Activated CD4-positive, alpha-beta T cell treated with anti-CD3 and anti-CD28 coated beads, Interleukin-10, Interleukin-2, amounts not matched to agents 100 ng/mL and 50 ng/mL, durations not matched to agents 16 hours and 8 hours (primary cell): ENCODE measurements at places on chromosomes 4 and X.

- DNase-seq, result no peak
Measured at GRCh38 chrX:47587091-47587891, 5.1 kb downstream of the TIMP1 start.

GRCh38 chr4:125838924-125839323, 524.2 kb downstream of the FAT4 start:
- no peak for DNase-seq

DNA sequence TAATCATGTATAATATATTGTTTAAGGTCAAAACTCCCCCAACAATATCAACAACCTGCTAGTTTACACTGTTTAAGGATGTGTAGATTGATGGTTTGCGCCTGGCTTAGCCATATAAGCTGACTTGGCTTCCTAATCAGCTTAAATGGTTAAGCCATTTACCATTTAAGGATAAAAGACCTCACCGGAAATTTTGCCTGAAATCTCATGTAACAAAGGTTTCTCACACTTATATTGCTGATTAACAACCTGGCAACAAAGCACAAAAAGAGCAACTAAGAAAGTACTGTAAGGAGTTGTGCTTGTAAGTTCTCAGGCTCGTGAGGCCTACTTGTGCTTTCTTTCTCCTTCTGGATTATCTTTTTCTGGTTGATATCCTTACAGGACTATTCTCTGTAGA, 485.2 kb downstream of the GABRG1 start:
- no peak for DNase-seq

DNA sequence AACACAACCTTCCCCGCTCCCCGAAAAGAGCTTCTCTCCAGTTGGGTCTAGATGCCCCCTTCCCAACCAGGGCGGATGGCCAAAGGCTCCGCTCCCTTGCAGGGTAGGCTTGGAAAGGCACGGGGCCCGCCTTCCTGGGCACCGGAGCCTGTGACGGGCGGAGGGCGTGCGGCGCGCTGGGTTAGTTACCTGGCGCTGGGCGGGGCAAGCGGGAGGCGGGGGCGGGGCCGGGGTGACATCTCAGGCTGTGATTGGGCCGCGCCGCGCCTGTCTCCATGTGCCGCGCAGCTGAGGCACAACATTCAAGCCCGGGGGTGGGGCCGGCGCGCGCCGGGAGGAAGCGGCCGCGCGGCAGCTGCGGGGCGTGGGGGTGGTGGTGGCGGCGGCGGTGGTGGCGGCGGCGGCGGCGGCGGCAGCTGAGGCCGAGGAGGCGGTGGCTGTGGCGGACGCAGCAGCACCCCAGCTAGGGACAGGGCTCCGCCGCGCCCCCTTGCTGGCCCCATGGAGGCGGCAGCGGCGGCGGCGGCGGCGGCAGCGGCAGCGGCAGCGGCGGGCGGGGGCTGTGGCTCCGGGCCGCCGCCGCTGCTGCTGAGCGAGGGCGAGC, at the start of gene REPS2:
REPS2 (plus strand) TSS at position 298 of the 604 bp plus-strand sequence; CDS start at position 502, 204 bp downstream.
- DNase-seq, result peak; percentile 73

- no peak for DNase-seq
Measured at GRCh38 chr4:110660755-110661154, 37.9 kb upstream of the PITX2 start.

DNA sequence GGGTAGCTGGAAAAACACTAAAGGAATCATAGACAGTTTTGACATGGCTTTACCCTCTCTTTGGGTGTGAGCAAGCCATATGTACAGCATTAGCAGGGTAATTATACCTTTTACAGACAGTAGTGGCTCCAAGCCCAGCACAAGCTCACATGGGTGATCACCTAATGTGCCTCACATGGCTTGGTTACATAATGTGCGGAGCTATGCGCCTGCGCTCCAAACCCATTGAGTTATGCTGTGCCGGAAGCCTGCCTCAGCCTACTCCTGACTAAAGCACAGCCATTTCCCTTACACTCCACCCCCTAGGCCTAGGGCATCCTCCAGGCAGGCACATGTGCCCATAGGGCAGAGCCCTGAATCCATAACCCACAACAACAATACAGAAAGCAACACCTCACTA, 6.5 kb upstream of the TSPAN5 start:
- no peak for DNase-seq

DNA sequence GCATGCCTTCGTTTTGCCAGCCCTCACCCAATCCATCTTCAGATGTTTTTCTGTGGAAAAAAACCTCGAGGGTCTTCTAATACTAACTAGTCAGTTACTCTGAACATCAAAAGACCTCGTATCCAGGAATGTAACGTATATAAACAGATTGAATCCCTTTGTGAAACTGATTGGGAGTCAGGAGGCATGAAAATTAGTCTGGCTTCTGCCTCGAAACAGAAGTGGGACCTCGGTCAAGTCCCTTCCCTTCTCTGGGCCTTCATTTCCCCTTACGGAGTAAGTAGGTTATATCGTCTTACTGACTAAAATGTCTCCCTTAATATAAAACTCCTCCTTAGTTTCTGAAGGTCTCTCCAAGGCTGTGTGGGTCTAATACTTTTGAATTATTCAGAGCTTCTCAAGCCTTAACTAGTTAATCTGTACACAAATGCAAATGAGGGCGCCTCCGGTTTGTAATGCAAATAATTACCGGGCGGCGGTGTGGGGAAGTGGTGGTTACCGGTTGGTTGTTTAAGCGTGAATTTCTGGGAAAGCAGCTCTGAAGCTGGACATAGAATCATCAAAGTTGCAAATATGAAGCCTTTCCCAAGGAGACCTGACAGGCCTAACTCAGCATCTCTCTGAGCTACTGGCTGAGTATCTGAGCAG, 11.4 kb upstream of the NKRF start:
- no peak for DNase-seq

DNA sequence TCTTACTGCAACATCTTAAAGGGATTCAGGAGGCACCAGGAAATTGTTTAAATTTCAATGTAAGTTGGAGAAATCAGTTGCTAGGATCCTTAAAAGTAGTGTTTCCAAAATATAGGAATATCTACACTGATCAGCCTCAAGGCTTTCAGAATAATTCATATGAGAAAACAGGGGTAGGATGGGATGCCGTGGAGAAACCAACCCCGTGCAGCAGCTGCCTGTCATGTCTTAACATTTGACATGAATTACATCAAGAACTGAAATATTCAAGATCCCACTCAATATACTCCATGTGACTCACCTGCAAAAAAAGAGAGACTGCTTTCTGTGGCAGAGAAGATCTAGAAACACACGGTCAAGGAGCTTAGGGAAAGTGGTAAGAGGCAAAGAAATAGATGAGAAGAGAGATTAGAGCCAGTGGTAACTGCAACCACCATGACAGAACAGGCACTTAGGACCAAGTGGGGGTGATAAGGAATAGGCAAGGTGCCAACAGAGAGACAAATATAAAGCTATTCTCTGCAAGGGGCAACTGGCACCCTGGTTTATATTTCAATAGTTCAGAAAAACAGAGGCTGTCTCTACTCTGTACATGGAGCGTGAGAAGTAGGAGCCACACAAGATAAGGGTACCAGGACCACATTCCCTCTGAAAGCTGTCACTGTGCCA, 64.0 kb downstream of the SLC39A8 start:
- no peak for DNase-seq

- DNase-seq, result no peak
Measured at GRCh38 chr4:139451997-139452396, 1.9 kb upstream of the RAB33B start.

- DNase-seq, result no peak
Measured at GRCh38 chr4:170623899-170624298, 534.1 kb upstream of the AADAT start.

DNA sequence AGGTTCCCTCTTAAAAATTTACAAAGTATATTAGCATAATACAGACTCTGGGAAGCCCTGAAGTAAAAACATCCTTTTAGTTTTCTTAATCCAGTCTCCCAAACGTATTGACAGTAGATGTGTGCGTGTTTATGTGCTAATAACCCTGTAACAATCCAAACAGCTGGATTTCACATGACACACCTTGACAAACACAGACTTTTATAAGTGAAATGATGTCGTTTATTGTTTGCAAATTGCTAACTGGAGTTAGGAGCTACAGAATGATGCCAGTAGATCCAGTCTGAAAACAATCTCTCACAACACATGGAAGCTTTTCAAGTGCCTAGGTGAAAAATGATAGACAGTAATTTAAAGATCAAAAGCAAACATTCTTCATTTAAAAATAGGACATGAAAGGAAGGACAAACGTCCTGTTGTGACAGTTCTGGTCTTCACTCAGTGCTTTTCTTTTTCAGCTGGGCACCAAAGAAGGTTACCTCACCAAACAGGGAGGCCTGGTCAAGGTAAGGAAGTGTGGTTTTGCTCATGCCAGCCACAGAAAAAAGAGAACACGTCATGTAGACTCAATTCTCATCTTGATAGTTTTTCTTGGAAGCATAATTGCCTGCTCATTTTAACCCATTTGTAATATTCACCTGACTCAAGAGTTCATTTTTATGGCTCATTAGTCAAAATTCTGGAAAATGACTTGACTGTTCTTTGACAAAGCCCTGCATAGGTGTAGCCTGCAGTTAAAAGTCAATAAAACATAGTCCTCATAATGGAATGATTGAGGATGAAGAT, 32.9 kb downstream of the LAMTOR3 start:
- DNase-seq, result peak; percentile 89

DNA sequence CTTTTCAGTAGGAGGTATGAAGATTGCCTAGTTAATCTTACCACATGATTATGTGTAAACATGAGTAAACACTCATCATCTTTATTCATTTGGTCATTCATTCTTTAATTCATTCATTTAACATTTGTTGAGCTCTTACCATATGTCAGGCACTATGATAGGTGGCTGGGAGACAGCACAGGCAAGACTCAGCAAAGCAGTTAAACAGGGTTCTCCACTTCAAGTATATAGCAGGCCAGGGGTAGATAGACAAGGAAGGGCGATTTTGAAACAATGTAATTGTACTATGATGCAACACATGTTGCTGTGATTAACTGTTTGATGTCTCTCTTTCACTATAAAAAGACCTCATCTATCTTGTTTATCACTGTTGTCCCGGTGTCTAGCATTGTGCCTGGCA, 84.3 kb upstream of the GPR101 start:
- no peak for DNase-seq

DNA sequence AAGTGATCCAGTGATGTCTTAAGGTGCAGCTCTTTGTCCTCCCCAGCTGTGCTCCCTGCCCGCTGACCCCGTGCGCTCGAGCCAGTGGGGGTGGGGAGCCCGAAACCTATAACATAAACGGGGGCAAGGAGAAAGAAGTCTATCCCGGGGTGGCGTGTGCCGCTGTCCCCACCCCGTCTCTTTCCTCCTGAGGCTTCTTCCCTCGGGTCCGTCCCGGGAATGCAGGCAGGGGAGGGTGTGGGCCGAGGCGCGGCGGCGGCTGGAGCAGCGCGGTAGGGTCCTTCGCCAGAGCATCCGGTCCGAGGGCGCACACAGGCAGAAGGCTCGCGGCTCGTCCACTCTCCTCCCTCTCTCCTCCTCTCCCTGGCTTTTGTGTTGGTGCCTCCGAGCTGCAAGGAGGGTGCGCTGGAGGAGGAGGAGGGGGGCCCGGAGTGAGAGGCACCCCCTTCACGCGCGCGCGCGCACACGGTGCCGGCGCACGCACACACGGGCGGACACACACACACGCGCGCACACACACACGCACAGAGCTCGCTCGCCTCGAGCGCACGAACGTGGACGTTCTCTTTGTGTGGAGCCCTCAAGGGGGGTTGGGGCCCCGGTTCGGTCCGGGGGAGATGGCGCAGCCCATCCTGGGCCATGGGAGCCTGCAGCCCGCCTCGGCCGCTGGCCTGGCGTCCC, at the start of gene RAB33A:
RAB33A (plus strand) TSS at position 517 of the 681 bp plus-strand sequence; CDS start at position 618, 101 bp downstream.
- peak; percentile 65 for DNase-seq

GRCh38 chr4:26346203-26346620, 25.4 kb downstream of the RBPJ start:
- no peak for DNase-seq

GRCh38 chrX:130523460-130524394, 121.9 kb downstream of the RBMX2 start:
- DNase-seq, result no peak

GRCh38 chr4:149095811-149096210, 653.6 kb upstream of the NR3C2 start:
- DNase-seq, result no peak

DNA sequence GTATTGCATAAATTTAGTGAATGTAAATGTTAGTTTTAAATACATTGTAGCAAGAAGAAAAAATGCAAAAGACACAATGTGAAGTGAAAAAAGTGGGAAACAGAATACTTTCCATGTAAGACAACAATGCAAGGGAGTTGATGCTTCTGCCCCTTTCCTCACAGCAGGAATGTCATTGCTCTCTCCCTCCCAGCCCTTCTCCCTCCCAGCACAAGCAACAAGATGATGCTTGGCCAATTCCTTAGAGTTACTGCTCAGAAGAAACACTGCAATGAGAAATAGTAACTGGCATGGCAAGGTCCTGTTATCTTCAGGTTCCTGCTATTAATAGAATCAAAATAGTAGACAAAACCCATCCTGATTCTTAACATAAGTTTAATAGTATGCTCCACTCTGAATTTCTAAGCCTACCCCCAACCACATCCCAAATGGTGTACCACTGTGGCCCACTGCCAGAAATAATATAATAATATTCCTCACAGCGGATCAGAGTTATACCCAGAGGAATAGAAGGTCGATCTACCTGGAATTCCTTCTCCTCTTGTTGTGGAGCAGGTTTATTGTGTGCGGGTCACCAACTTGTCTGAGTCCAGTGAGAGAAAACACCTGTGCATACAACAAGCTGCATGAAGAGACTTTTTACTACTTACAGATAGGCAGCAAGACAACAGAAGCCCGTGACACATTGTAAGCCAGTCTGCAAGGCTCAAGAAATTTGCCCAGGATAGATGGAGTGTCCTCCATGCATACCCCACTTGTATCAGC, 69.8 kb upstream of the SLC7A11 start:
- no peak for DNase-seq

- DNase-seq, result peak; percentile 52
Measured at GRCh38 chr4:139419388-139419914, 34.5 kb upstream of the RAB33B start.

- DNase-seq, result no peak
Measured at GRCh38 chrX:124250835-124251437, 81.5 kb upstream of the TEX13D start.

DNA sequence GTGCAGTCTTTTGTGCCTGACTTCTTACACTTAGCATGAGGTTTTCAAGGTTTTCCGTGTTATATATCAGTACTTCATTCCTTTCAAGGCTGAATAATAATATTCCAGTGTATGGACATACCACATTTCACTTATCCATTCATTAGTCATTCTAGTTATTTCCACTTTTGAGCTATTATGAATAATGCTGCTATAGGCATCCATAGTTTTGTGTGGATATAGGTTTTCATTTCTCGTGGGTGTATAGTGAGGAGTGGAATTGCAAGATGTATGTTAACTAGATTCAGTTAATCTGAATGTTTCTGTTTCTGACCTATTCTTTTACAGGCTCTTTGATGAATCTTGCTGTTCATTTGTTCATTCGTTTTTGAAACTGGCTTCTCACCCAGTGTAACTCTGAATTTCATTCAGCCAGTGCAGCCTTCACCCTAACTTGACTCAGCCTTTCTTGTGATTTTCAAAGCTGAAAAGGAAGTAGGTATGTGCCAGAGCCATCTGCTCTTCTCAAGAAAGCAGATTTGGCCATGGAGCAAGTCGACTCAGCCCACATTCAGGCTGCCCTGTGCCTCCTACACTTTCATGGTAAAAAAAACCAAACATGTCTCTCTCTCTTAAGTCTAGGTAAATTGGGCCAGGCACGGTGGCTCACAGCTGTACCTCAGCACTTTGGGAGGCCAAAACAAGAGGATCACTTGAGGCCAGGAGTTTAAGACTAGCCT, 56.3 kb upstream of the NOCT start:
- DNase-seq, result no peak
